ENCODE measurements at places on chromosomes 4 and X.
A peak's percentile ranks its signal among the peaks of the same experiment; 100 is the strongest.

DNA sequence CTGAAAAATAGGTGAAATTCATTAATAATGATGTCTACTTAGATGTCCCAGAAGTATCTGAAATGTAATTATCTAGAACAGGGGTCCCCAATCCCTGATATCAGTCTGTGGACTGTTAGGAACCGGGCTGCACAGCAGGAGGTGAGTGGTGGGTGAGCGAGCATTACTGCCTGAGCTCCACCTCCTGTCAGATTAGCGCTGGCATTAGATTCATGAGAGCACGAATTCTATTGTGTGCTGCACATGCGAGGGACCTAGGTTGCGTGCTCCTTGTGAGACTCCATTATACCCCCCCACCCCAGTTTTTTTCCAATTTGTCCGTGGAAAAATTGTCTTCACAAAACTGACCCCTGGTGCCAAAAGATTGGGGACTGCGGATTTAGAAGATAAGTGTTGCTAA, 458.8 kb downstream of the CCSER1 start:
- DNase-seq, result no peak

- DNase-seq, result no peak
Measured at GRCh38 chrX:136823175-136823574, 42.4 kb upstream of the ARHGEF6 start.

DNA sequence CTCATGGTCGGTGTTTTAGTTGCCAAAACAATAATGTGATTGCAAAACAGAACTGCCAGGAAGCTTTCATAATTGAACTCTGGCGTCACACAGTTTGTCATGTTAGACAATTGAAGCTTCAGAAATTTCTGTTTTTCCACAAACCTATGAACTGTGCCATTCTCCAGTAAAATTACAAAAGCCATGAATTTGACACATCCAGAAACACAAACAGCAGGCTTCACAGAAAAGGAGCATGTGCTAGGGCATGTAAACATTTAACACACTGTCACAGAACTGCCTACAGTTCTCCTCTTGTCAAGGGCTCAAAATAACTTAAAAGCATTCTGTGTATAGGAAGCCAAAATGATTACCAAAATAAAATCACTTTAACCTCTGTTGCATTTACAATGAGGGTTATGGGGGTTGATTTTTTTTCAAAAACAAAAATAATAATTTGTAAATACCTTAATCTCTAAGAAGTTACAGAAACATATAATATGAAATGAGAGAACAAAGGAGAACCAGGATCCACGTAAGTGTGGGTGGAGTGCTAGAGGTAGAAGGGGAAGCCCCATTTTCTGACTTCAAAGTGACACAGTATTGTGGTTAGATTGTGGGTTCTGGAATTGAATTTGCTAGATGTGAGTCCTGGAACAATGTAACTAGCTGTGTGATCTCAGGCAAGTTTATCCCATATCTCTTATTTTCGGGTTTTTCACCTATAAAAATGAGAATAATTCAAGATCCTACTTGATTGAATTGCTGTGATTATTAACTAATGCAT, 295.0 kb downstream of the CENPC start:
- DNase-seq, result no peak

- no peak for DNase-seq
Measured at GRCh38 chr4:74665876-74666275, 128.4 kb downstream of the BTC start.

DNA sequence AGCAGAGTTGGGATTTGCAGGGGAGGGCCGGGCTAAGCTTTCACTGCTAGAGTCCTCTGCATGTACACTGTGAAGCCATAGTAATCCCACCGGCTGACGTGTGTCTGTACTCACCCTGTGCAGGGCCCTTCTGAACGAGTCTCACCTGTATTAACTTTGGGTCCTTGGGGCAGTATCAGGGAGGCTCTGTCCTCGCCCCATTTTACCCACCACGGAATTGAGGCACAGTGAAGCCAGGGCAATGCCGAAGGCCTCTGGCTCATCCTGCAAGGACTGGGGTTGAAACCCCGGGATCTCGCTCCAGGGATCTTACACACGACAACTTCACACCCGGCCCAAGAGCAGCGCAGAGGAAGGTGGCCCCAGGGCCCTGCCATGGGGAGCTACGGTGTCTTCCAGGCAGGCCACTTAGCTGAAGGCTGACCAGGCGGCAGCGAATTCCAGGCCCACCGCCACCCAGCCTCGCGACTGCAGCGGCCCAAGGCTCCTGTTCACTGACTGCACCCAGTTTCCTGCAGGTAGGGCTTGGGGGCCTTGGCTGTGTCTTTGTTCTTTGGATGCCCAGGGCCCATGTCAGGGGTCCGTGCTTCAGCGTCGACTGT, 75.5 kb upstream of the ADRA2C start:
- no peak for DNase-seq

- no peak for DNase-seq
Measured at GRCh38 chr4:51906167-51906958, 63.4 kb downstream of the DCUN1D4 start.

- DNase-seq, result no peak
Measured at GRCh38 chr4:84381759-84382158, 117.3 kb downstream of the NKX6-1 start.

GRCh38 chr4:91233164-91233563, 1070.6 kb upstream of the GRID2 start:
- DNase-seq, result no peak

- DNase-seq, result no peak
Measured at GRCh38 chrX:44474410-44474809, 68.2 kb downstream of the FUNDC1 start.

GRCh38 chr4:185383451-185383850, 12.3 kb downstream of the LRP2BP start:
- no peak for DNase-seq

- DNase-seq, result no peak
Measured at GRCh38 chrX:10047631-10048030, 80.5 kb downstream of the CLDN34 start.

- no peak for DNase-seq
Measured at GRCh38 chr4:46254788-46255187, 130.9 kb upstream of the GABRG1 start.

GRCh38 chr4:99965173-99965572, 15.1 kb upstream of the H2AZ1 start:
- DNase-seq, result no peak

- no peak for DNase-seq
Measured at GRCh38 chr4:173213296-173213695, 44.7 kb downstream of the GALNT7 start.

DNA sequence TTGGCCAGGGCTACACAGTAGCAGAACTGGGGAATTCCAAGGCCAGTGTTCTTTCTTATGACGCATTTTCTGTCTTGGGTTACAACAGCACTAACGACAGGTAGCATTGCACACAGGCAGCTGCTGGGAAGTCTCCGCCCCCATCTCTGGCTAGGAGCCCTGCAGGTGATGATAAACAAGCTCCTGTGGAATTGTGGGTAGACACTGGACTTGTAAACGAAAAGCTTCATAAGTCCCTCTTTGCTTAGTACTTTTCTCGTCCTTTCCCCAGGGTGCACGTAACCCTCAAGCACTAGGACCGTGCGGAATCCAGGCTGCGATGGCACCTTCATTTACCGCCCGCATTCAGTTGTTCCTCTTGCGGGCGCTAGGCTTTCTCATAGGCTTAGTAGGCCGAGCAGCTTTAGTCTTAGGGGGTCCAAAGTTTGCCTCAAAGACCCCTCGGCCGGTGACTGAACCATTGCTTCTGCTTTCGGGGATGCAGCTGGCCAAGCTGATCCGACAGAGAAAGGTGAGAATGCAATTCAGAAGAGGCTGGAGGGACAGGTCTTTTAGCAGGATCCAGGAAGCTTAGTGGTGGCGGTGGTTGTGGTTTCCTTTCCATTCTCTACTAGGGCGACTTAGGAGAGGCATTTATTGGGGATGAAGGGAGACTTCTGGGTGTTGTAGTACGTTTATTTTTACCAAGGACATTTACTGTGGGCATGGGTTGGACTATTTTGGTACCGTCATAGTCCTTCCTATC, at the start of gene FAAH2:
TSS of gene FAAH2 (plus strand) at position 200 of the 745 bp plus-strand sequence. CDS start at position 320, 120 bp downstream.
- DNase-seq, result no peak

DNA sequence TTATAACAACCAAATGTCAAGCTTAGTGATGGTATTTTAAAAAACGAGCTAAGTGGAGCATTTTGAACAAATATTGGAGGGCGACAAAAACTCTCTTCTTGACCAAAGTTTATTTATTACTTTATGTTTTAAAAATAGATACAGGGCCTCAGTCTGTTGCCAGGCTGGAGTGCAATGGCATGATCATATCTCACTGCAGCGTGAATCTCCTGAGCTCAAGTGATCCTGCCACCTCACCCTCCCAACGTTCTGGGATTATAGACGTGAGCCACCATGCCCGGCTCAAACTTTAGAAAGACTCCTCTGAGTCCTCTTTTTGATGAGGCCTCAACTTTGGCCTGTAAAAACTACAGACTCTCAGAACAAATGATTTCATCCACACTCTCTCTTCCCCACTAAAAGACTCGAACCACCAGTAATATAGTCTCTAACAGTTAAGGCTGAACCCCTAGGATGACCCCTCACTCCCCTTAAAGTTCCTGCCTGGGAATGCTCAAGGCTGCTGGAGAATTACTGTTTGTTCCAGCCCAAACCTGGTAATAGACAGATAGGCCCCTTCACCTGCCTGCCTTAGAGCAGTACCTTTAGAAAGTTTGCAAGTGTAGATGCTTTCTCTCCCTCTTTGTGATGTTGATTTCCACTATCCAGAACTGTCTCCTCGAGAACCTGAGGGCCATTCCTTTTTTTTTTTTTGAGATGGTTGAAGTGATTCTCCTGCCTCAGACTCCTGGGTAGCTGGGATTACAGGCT, 55.3 kb upstream of the HPSE start:
- DNase-seq, result no peak

GRCh38 chrX:10001496-10001895, 34.3 kb downstream of the CLDN34 start:
- DNase-seq, result no peak

DNA sequence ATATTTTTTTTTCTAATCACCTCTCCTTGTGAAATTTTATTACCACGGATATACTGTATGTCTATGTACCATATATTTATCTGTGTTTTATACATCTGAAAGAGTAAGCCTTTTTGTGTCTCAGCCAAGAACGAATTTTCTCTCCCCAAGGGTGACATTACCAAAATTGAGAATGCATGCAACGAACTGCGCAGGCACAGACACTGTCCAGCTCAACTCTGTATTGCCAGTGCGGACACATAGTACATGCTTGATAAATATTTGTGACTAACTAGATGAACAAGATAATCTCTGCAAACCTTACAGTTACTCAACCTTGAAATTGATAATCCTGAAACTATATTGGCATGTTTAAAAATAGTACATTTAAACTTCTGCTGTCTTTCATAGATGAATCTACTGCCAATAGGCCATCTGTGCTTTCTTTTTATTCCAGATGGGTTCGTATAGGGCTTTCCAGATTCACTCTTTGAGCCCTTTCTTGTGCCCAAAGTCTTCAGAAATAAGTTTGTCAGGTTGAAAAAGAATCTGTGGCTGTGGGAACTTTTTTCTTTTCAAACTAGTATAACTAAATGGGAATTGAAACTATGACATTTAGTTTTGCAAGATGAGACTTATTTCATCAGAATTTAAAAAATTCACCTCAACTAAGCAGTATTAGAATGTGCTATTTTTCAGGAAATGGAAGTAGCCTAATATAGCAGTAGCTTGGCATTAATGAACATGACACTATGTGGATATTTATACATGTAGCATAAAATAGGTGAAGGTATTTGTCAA, 38.9 kb downstream of the DTHD1 start:
- no peak for DNase-seq

- no peak for DNase-seq
Measured at GRCh38 chr4:183163135-183163534, 64.1 kb downstream of the WWC2 start.

DNA sequence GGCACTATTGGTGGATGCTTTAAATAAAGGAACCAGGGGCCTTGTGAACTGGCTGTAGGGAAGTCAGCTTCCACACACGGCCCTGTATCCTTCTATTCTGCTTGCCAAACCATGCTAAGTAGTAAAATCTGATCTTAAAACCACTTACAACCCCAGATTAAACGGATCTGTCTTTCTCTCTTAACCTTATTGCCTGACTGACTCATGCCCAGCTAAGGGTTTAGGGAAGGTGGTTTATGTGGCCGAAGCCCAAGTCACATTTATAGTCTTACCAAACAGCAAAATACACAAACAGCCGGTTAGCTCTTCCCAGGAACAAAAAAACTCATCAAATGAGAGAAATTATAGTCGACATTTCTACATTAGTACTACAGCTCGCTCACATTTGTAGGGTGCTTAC, 988.4 kb upstream of the TENM3 start:
- no peak for DNase-seq

- DNase-seq, result no peak
Measured at GRCh38 chrX:42755815-42756214, 22.1 kb downstream of the PPP1R2C start.

GRCh38 chr4:162938738-162939485, 227.8 kb downstream of the NAF1 start:
- DNase-seq, result no peak

GRCh38 chrX:150581093-150581775, 12.8 kb downstream of the MTM1 start:
- peak; percentile 59 for DNase-seq

DNA sequence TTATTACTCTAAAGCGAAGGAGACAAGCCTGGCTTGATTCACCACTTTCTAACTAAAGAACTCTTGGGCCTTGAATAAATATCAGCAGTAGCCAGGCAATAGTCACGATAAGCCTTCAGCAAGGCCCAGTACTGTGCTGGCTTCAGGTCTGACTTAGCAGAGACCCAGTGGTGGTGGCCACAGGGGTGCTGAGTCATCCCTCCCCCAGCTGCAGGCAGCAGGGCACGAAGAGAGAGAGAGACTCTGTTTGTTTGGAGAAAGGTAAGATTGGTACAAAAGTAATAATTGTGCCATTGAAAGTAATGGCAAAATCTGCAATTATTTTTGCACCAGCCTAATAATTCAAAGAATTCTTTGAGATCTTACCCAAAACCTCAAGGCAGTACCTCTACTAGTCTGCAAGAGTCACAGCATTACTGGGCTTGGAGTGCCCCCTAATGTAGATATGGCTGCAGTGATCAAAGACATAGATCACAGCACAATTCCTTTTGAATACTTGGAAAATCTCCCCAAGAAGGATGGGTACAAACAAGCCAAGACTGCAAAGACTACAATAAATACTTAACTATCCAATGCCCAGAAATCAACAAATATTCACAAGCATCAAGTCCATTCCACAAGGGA, 159.5 kb upstream of the USP38 start:
- peak; percentile 43 for DNase-seq

GRCh38 chrX:131040781-131041180, 17.4 kb upstream of the ARHGAP36 start:
- no peak for DNase-seq

Measured in HS-27A (cell line).